ENCODE measurements at places on chromosomes 12 and 14. TPM values are rescaled to one million over a fixed set of nuclear protein-coding genes. Genes with fewer than 3 reads are reported as not detected.

POU6F1 gene
- total RNA-seq: 2.6 TPM

DNA sequence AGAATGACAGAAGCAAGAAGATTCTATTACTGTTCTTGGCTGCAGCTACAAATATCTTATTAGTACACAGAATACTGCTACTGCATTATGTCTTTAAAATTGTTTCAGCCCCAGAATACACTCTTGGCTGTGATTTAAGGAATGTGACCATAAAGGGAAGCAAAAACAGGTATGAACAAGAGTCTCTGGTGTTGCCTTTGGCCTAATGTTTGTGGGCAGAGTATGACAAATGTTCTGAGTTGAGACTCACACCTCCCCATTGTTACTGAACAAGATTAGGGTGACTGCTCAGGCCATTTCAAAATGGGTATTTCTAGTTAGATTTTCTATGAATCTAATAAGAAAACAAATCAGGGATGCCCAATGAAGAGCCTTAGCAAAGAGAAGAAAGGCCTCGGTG lies 28.5 kb downstream of the TTC6 start:
- no peaks in the 10 kb centered on the region for H3K27me3 ChIP-seq
- no peaks in the 10 kb centered on the region for H3K4me1 ChIP-seq
- no peaks in the 10 kb centered on the region for H3K36me3 ChIP-seq
- H3K4me3 ChIP-seq: no peak overlapping the region
- H3K27ac ChIP-seq: no peak overlapping the region

HOXC9 gene
- total RNA-seq: 1.5 TPM

DNA sequence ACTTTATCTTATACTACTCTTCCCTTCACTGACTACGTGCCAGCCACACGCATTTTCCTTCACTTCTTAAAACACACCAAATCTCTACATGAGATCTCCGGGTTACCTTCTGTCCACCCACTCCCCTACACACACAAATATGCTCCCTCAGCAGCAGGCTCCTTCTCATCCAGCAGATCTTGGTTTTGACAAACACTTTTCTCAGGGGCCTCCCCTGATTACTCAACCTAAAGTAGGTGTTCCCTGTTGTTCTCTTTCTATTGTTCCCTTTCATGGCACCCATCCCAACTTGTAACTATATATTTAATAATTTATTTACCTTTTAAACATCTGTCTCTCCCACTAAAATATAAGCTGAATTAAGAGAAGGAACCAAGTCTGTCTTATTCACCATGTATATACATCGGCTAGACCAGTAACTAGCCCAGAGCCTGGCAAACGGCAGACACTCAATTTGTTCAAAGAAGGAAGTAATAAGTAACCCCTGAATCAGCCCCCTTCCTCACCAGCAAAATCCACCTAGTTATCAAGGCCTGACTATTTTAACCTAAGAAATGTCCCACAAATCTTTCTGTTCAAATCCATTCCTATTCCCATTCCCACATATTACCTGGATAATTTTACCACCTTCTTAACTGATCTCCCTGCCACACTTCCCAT lies 2.7 kb downstream of the C2CD5 start:
- no peaks in the 10 kb centered on the region for H3K36me3 ChIP-seq
- H3K4me3 ChIP-seq: no peak overlapping the region
- no peaks in the 10 kb centered on the region for H3K4me1 ChIP-seq
- no peak for DNase-seq
- no peak overlapping the region for H3K27ac ChIP-seq

DNA sequence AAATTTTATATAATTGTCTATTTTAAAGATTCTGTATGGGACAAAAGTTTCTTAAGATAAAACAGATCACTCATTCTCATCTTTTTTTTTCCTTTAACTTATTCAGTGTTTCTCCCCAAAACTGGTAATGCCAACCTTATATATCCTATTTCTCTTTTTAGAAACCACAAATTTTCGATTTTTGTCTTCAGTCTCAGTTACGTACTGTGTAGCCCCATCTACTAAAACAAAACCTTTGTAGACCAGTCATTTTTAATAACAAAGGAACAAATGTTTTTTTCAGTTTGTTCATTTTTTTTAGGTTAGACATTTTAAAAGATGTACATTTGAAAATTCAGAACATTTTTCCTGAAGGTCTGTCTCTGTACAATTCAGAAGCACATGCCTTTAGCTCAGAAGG lies 18.2 kb downstream of the PNMA1 start:
- H3K27me3 ChIP-seq: no peaks in the 10 kb centered on the region
- no peaks in the 10 kb centered on the region for H3K4me1 ChIP-seq
- no peak for DNase-seq
- no peak overlapping the region for H3K4me3 ChIP-seq
- no peaks in the 10 kb centered on the region for H3K36me3 ChIP-seq
- no peak overlapping the region for H3K27ac ChIP-seq

GRCh38 chr14:55846826-55847446 lies 266.9 kb downstream of the KTN1 start:
- H3K27me3 ChIP-seq: no peaks in the 10 kb centered on the region
- DNase-seq: peak; percentile 17
- H3K36me3 ChIP-seq: no peaks in the 10 kb centered on the region
- H3K4me1 ChIP-seq: no peaks in the 10 kb centered on the region
- no peak overlapping the region for H3K27ac ChIP-seq

DNA sequence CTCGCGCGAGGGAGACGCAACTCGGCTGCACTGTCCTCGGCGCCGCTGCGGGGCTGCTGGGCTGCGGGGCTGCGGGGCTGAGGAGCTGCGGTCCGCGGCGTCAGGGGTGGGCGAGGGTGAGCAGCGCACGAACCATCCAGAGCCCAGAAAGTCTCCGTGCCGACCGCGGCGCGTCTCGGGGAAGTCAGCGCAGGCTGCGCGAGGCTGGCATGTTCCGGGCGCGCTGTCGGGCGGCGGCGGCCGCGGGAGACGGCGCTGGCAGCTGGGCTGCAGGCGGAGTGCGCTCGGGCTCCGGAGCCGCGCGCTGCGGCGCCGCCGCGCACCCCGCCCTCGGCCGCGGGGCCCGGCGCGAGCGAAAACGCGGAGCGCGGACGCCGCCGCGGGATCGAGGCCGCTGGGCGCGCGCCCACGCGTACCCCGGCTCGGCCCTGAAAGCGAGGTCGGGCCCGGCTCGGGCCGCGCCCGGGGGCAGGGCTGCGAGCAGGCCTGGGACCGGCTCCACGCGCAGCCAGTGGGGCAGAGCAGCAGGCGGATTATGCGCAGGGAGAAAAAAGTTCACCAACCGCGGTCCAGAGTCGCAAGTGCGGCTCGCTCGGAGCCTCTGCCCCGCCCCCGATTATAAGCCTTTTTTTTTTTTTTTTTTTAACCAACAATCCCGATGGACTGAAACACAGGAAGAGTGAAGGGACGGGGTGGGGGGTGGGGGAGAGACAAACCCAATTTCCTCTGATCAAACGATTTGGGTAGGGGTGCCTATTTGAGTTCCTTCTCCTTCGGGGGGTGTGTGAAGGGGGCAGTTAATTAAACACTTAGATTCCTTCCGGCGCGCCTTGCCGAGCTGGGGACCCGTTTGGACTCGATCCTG lies at the start of gene PRICKLE1:
Gene PRICKLE1 (minus strand): TSS at position 282 of the 865 bp plus-strand sequence. CDS start 117,230 bp downstream, outside the sequence.
- no peaks in the 10 kb centered on the region for H3K27me3 ChIP-seq
- H3K4me1 ChIP-seq: no peaks in the 10 kb centered on the region
- peak within 1 kb of the TSS; percentile 79 for H3K27ac ChIP-seq
- peak within 1 kb of the TSS; percentile 78 for H3K4me3 ChIP-seq
- DNase-seq: peak; percentile 30

- DNase-seq: no peak
- no peaks in the 10 kb centered on the region for H3K27me3 ChIP-seq
- no peak overlapping the region for H3K4me3 ChIP-seq
- H3K27ac ChIP-seq: no peak overlapping the region
- H3K36me3 ChIP-seq: no peaks in the 10 kb centered on the region
These were observed 122.8 kb downstream of the AACS start for GRCh38 chr12:125187780-125188741.

- H3K27me3 ChIP-seq: no peaks in the 10 kb centered on the region
- no peak overlapping the region for H3K27ac ChIP-seq
- H3K36me3 ChIP-seq: no peaks in the 10 kb centered on the region
- no peak overlapping the region for H3K4me3 ChIP-seq
- no peak for DNase-seq
These were observed 808.1 kb upstream of the USP15 start for GRCh38 chr12:61452076-61452475.

DNA sequence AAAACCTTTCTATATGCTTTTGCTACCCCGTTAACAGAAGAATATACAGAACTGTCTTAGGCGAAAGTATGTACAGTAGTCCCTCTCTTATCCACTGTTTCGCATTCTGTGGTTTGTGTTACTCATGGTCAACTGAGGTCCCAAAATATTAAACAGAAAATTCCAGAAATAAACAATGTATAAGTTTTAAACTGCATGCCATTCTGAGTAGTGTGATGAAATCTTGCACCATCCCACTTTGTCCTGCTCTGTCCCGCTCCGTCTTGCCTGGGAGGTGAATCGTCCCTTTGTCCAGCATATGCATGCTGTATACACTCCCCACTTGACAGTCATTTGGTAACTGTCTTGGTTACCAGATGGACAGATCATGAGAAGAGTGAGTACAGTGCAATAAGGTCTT lies 70.1 kb upstream of the STRN3 start:
- no peaks in the 10 kb centered on the region for H3K27me3 ChIP-seq
- no peaks in the 10 kb centered on the region for H3K36me3 ChIP-seq
- H3K27ac ChIP-seq: no peak overlapping the region
- H3K4me1 ChIP-seq: no peaks in the 10 kb centered on the region
- no peak overlapping the region for H3K4me3 ChIP-seq

DBX2 gene
- total RNA-seq: not detected

DNA sequence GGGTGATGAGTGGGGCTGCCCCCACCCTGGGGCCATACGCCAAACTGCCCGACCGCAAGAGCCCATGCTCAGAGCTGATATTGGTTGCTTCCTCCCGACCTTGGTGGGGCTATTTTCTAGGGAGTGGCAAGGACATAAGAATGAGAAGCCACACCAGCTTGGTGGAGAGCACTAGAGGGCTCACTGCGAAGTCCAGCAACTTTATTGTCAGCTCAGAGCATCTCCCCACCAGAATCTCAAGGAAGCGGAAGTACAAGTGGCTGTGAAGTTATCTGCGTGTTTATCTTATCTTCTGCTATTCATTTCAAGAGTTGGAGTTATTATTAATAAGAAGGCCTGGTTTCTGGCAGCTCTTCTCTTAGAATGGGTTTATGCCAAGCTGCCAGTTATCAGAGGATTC lies 4.9 kb upstream of the PLXNC1 start:
- no peaks in the 10 kb centered on the region for H3K36me3 ChIP-seq
- no peaks in the 10 kb centered on the region for H3K27me3 ChIP-seq
- no peak overlapping the region for H3K27ac ChIP-seq
- H3K4me3 ChIP-seq: no peak overlapping the region
- no peak for DNase-seq

DNA sequence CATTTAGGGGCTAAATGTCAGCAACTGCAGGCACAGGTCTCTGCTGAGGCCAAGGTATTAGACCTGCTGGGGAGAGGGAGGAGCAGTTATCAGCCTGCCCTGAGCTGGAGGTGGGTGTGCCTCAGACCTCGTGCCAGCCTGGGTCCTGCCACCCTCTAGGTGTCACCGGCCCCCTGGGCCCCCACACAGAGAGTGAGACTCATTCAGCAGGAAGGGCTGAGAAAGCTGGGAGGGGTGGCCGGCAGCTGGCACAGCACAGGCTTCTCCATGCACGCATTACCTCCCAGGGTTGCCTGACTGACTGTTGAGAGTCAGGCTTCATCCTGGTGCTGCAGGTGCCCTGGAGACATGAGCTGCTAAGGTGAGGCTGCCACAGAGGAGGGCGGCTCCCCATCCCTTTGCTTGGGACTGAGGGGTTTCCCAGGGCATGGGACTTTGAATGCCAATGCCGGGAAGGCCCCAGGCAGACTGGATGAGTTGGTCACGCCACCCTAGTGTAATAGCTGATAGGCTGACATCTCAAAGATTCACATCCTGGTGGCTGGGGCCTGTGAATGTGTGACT lies 75.3 kb upstream of the C14orf180 start:
- no peak overlapping the region for H3K4me3 ChIP-seq
- no peaks in the 10 kb centered on the region for H3K36me3 ChIP-seq
- no peaks in the 10 kb centered on the region for H3K4me1 ChIP-seq
- no peaks in the 10 kb centered on the region for H3K27me3 ChIP-seq
- no peak for DNase-seq

DNA sequence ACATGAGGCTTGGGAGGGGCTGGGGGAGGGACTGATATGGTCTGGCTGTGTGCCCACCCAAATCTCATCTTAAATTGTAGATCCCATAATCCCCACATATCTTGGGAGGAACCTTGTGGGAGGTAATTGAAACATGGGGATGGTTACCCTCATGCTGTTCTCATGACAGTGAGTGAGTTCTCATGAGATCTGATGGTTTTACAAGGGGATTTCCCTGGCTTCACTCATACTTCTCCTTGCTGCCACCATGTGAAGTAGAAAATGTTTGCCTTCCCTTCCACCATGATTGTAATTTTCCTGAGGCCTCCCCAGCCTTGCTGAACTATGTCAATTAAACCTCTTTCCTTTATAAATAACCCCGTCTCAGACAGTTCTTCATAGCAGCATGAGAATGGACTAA lies 362.9 kb downstream of the PCNX1 start:
- H3K27me3 ChIP-seq: no peaks in the 10 kb centered on the region
- no peaks in the 10 kb centered on the region for H3K36me3 ChIP-seq
- H3K4me1 ChIP-seq: no peaks in the 10 kb centered on the region
- no peak overlapping the region for H3K4me3 ChIP-seq
- DNase-seq: no peak

GRCh38 chr12:56803750-56804149 lies 40.6 kb downstream of the HSD17B6 start:
- H3K4me3 ChIP-seq: no peak overlapping the region
- H3K4me1 ChIP-seq: no peaks in the 10 kb centered on the region
- no peaks in the 10 kb centered on the region for H3K36me3 ChIP-seq
- H3K27ac ChIP-seq: no peak overlapping the region
- H3K27me3 ChIP-seq: no peaks in the 10 kb centered on the region

- H3K4me3 ChIP-seq: no peak overlapping the region
- no peaks in the 10 kb centered on the region for H3K27me3 ChIP-seq
- H3K4me1 ChIP-seq: no peaks in the 10 kb centered on the region
These were observed 138.6 kb downstream of the TPH2 start for GRCh38 chr12:72077111-72077820.

SCNN1A gene
- total RNA-seq: 2.4 TPM

DNA sequence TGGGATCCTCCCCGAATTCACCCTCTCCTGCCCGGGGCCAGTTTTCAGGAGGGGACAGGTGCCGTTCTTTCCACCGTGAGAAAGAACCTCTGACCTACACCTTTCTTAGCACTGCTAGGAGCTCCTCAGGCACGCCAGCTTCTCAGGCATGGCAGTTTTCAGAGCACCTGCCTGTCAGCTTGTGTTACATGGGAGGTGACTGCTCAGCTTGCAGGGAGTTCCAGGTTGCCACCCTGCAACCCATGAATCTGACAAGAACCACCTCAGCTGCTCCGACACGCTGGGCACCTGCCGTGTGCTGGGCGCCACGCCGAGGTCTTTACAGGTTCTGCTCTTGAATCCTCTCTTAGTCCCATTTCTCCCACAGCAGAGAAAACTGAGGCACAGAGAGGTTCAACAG lies 12.9 kb downstream of the BRI3BP start:
- no peaks in the 10 kb centered on the region for H3K4me1 ChIP-seq
- H3K27me3 ChIP-seq: no peaks in the 10 kb centered on the region
- no peak overlapping the region for H3K4me3 ChIP-seq
- no peaks in the 10 kb centered on the region for H3K36me3 ChIP-seq
- DNase-seq: no peak
- no peak overlapping the region for H3K27ac ChIP-seq

- no peak overlapping the region for H3K4me3 ChIP-seq
- no peaks in the 10 kb centered on the region for H3K27me3 ChIP-seq
- no peak for DNase-seq
- H3K27ac ChIP-seq: no peak overlapping the region
- H3K36me3 ChIP-seq: no peaks in the 10 kb centered on the region
- H3K4me1 ChIP-seq: no peaks in the 10 kb centered on the region
These were observed 52.0 kb upstream of the SOCS2 start for GRCh38 chr12:93520454-93520853.

PYGL gene
- 26.0 TPM for total RNA-seq

PARPBP gene
- total RNA-seq: 2.2 TPM

SLCO1B3 gene
- total RNA-seq: not detected
